ENCODE measurements at places on chromosomes 16 and 17. TPM values are rescaled to one million over a fixed set of nuclear protein-coding genes. Genes with fewer than 3 reads are reported as not detected.

The VWA3A gene
- 0.17 TPM for total RNA-seq

The TAOK2 gene
- total RNA-seq = 41.3 TPM

The RNF112 gene
- total RNA-seq = 21.5 TPM

The SLC52A1 gene
- total RNA-seq = 0.66 TPM

The TK2 gene
- total RNA-seq = 57.5 TPM

The ST3GAL2 gene
- total RNA-seq = 9.5 TPM

All from fibroblast of lung (primary cell).